Naive thymus-derived CD8-positive, alpha-beta T cell (primary cell): ENCODE measurements at places on chromosomes 16 and 17. TPM values are rescaled to one million over a fixed set of nuclear protein-coding genes. Genes with fewer than 3 reads are reported as not detected.
A peak's percentile ranks its signal among the peaks of the same experiment; 100 is the strongest.

KRTAP16-1 gene
- total RNA-seq = not detected

TBC1D3 gene
- not detected for total RNA-seq

GNG13 gene
- total RNA-seq = not detected

MYH1 gene
- total RNA-seq = not detected

SDR42E2 gene
- total RNA-seq = 0.55 TPM

SMIM5 gene
- total RNA-seq = 1.3 TPM

CYGB gene
- 0.52 TPM for total RNA-seq

ZMYND15 gene
- 0.47 TPM for total RNA-seq

PRCD gene
- 4.0 TPM for total RNA-seq

CNTNAP1 gene
- total RNA-seq = 2.7 TPM

CIBAR2 gene
- total RNA-seq = not detected

- DNase-seq = no peak
Measured at GRCh38 chr17:6608321-6608720, 32.2 kb downstream of the KIAA0753 start.

DNA sequence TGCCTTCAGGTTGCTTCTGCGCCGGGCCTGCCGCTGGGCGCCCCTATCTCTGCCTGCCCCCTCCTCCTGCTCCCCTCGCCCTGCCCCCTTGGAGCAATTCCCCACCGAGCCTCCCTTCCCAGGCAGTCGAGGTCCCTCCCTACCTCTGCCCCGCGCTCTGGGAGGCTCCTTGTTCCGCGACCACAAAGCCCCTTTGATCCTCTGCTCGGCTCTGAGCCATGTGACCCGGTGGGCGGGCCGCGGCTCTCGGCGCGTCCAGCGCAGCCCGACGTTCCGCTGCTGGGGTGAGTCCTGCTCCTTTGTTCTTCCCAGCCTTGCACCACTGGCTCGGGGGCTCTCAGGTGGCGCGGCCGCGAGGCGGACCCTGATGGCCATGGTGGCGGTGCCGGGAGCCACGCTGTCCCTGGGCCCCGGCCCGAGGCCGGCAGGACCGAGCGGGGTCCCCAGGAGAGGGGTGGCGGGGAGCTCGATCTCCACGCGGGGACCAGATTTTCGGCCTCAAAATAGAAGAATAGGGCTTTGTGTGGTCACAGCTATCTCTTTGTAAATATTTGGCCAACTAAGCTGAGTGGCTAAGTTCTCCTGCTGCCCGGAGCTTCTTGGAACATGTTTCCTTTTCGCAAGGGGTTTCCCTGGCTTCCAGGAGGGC is 310.6 kb downstream of the SEC14L1 start:
- DNase-seq = peak; percentile 79

GRCh38 chr17:80832266-80832676 is 159.4 kb upstream of the CHMP6 start:
- DNase-seq = no peak

- DNase-seq = no peak
Measured at GRCh38 chr17:28365487-28365886, 488 bp upstream of the SEBOX start.

- DNase-seq = no peak
Measured at GRCh38 chr17:1110862-1111598, 68.8 kb downstream of the ABR start.

DNA sequence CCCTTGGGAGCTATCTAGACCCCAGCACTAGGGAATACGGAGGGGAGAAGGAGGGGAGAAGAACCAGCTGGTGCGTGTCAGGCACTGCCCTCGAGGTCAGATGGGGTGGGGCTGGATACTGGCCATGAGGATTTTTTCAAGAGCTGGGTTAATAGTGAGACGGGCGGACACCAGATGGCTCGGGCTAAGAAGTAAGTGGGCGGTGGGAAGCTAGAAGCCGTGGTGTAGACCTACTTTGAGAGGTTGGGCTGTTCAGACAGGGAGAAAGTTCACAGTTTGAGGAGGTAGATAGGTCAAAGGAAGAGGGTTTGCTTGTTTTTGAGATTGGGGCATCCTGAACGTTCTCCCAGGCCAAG is 303.8 kb downstream of the SEC14L1 start:
- DNase-seq = no peak

GRCh38 chr17:8031261-8031661 is 7.6 kb upstream of the ALOX15B start:
- no peak for DNase-seq

GRCh38 chr17:14067347-14067746 is 2.0 kb upstream of the COX10 start:
- no peak for DNase-seq

GRCh38 chr16:8619671-8620370 is 1.7 kb upstream of the METTL22 start:
- DNase-seq = no peak

- DNase-seq = no peak
Measured at GRCh38 chr16:53787423-53787822, 83.5 kb downstream of the FTO start.

DNA sequence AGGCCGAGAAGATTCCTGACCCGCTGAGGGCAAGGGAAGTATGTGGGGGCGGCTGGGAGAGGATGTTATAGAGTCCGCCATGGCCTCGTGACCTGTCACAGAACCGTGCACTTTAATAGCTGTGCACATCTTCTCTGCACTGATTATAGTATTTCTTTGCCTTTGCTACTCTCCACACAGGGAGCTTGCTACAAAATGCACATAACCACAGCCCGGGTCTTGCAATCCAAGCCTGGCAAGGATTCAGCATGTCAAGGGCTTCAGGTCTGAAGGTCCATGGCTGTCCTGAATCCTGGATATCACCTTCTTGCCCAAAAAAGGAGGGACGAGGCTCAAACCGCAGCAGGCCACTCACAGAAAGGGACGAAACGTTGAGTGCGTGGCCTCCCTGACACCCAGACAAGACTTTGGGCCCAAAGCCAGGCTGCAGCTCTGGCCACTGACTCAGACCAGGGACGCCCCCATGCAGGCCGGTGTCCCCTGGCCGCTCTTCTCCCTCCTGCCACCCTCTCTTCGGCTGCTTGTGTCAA is 43.7 kb downstream of the USP22 start:
- DNase-seq = no peak

GRCh38 chr17:36074365-36074764 is 10.3 kb downstream of the CCL18 start:
- DNase-seq = no peak

- DNase-seq = no peak
Measured at GRCh38 chr16:12120982-12121652, 144.6 kb downstream of the SNX29 start.
